Ureter (tissue), 1 donor: ENCODE measurements at places on chromosomes 1 and 21. TPM values are rescaled to one million over a fixed set of nuclear protein-coding genes. Genes with fewer than 3 reads are reported as not detected.

- no peak for DNase-seq
Measured at GRCh38 chr21:31530897-31531705, 128.4 kb upstream of the SOD1 start.

DNA sequence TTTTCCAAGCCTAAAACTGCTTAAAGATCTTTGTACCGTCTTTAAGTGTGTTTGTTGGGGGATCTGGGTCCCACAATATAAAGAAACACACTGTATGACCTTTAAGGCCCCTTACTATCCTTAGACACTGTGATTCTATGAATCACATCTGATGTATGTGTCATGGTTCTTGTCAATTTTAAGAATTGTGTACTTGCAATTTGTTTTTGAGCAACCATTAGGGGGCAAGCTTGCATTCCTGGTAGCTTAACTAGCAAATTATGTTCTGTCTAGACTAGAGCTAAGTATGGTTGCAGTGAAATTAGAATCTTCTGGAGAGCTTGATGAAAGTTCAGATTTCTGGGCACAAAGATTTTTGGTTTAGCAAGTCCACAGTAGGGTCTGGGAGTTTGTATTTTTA, 219.5 kb downstream of the TPR start:
- no peak for DNase-seq

DNA sequence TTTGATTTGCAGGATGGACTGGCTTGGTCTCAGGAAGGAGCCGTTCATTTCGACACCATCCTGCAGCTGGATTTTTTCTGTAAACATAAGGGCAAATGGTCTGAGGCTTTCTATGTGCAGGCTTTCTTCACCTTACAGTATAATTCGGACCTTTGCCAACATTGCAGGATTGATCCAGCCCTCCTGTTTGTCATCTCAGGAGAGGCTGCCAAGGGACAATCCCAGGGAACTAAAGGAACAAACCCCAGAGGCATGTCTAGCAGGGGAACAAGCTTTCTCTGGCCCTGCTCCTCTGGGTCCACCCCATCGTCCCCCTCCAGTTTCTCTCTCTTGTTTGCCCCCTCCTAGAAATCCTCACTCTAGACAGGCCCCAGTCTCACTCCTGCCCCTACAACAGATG, 24.8 kb upstream of the GBP6 start:
- DNase-seq, result no peak

GRCh38 chr1:92482665-92483609, 3.8 kb downstream of the GFI1 start:
- DNase-seq, result no peak

GRCh38 chr1:177890479-177890878, 79.4 kb downstream of the SEC16B start:
- DNase-seq, result no peak

Gene IFT25
- 37.3 TPM for total RNA-seq
